ENCODE measurements at places on chromosomes 3 and 15.

DNA sequence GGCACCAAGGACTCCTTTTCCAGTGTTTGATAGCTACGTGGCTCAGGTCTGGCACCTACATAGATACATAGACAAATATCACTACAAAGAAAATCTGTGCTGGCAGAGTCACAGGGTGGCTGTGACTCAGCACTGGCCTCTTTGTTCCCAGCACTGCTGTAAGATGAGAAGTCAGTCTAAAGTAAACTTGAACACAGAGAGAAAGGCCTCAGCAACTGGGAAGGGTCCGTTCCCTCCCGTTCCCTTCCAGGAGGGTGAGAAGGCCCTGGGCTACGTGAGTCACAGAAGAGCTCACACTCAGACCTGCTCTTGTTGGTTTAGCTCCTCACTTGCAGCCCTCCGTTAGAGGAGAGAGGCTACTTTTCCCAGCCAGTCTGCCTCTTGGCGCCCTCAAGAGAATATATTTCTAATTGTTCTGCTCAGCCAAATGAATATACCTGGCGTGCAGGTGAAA is 23.1 kb downstream of the ANXA2 start:
- peak; percentile 90 for DNase-seq

- DNase-seq, result no peak
These were observed 38.2 kb downstream of the SPATA12 start for GRCh38 chr3:57098418-57099310.

GRCh38 chr3:159724627-159725026 is 264.0 kb upstream of the IL12A start:
- peak; percentile 21 for DNase-seq

GRCh38 chr3:142878649-142879300 is 10.1 kb downstream of the PCOLCE2 start:
- no peak for DNase-seq

- peak; percentile 91 for DNase-seq
These were observed at the start of gene MYO1E for GRCh38 chr15:59372352-59373211. Gene MYO1E (minus strand): TSS chr15:59372871. CDS start chr15:59372500, 371 bp downstream.

- DNase-seq, result no peak
These were observed 118.4 kb upstream of the ROBO1 start for GRCh38 chr3:79886204-79886603.

DNA sequence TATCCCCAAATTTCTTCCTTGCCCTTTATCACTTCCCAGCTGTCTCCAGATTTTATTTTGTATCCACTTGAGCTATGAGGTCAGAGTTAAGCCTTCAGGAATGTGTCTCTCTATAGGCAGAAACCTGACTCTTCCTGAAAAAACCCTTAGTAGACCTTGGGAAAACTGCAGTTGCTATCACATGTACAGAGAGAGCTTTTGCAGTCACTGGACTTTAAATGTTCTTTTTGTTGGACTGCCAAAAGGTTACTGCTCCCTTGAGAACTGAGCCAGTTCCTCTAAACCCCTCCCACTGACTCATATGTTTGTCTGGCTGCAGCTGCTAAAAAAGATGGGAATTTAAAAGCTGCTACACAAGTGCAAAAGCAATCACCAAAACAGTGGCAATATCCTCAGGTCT is 169.1 kb upstream of the CCDC54 start:
- peak; percentile 95 for DNase-seq

DNA sequence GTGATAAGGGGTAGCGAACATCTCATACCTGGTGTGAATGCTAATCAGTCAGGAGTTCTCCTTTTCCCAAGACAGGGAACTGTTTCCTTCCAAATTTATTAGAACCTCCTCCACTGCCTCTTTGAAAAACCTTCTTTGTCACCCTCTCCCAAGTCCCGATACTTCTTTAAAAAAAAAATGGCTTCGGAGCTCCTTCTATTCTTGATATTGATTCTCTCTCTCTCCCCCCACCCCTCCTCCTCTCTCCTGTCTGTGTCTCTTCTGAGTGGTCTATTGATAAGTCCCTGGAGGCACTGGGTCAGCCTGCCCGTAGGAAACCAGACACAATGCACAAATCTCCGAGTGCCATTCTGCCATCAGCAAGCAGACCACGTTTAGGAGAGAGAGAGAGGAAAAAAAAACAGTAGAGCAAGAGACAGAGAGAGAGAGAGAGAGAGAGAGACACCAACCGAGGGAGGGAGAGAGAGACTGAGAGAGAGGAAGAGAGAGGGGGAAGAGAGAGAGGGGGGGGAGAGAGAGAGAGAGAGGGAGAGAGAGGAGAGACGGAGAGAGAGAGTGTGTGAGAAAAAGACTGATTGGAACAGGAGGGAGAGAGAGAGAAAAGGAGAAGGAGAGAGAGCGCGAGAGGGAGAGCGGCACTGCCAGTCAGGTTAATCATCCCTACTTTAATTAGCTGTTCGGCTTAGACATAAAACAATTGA is 160.9 kb downstream of the TIGIT start:
- DNase-seq, result no peak

GRCh38 chr3:124282751-124283651 is 291.1 kb upstream of the ROPN1 start:
- peak; percentile 70 for DNase-seq

DNA sequence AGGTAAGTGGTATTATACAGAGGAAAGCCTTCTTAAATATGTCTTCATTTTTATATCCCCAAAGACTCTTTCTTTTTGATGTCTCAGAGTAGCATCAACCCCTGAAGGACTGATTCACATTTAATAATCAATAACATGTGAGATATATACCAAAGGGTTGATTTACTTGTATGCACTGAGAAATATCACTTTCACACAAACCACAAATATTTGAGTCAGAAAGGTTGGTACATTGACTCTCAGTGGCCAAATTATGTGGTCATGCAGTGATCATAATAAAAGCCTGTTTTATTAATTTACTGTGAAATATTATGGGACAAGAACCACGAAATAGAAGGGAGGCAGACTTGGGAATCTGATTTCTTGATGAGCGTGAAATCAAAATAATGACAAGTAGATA is 329.0 kb downstream of the GBE1 start:
- DNase-seq, result no peak

GRCh38 chr3:195103623-195104022 is 167.3 kb downstream of the XXYLT1 start:
- DNase-seq, result no peak

- no peak for DNase-seq
These were observed 1539.9 kb downstream of the SI start for GRCh38 chr3:163538387-163538786.

- peak; percentile 96 for DNase-seq
These were observed 30.9 kb downstream of the DAG1 start for GRCh38 chr3:49500732-49501609.

GRCh38 chr15:88323976-88324740 is 67.6 kb upstream of the NTRK3 start:
- peak; percentile 18 for DNase-seq

- DNase-seq, result no peak
These were observed 68.6 kb downstream of the CDC25A start for GRCh38 chr3:48119505-48120193.

GRCh38 chr15:71755092-71755970 is 55.0 kb upstream of the NR2E3 start:
- no peak for DNase-seq

DNA sequence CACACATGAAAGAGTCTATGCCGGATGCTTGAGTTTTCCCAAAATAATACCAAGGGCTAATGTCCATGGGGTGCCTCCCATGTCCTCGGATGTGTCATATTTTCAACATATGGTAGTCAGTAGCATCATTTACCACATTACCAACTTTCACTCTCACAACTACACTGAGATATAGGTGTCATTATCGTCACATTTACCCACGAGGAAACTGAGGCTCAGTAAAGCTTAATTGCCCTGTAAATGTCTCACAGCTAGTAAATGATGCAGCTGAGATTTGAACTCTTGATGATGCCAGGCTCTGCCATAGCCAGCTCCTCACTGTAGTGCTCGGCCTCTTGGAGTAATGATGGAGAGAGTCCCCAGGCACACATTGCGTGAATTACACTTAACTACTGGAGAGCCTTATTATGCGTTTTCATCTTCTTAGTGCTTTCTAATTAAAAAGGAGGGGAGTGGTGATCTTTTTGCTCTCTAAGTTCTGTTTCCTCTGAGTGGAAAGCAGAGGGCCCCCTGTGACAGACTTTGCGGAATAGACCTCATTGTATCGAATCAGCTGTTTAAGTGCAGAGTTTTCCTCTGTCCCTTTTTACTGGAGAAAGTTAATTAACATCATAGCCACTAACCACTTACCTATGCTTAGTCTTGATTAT is 142.0 kb upstream of the SLCO3A1 start:
- no peak for DNase-seq

- no peak for DNase-seq
These were observed 7.3 kb downstream of the GRIP2 start for GRCh38 chr3:14532691-14533456.

GRCh38 chr3:127028781-127029657 is 46.1 kb downstream of the PLXNA1 start:
- DNase-seq, result no peak

DNA sequence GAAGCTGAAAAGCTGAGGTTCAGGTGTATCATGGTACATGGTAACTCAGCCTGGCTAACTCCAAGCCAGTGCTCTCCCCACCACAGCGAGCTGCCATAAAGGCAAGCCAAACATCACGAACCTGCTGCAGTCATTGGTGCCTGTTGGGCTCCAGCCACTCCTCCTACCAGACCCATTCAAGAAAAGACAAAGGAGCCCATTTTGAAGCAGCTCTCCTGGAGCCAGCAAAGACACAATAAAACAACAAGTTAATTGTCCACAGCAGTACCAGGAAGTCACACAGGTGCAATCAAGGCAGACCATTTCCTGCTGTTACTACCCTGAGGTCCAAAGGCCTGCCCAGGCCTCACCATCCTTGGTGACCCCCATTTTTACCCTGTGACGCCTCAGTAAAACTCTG is 77.6 kb downstream of the DAPK2 start:
- DNase-seq, result no peak

GRCh38 chr3:49378249-49378895 is 20.2 kb upstream of the GPX1 start:
- peak; percentile 71 for DNase-seq

- no peak for DNase-seq
These were observed 235.0 kb downstream of the ULK4 start for GRCh38 chr3:41726891-41727290.

DNA sequence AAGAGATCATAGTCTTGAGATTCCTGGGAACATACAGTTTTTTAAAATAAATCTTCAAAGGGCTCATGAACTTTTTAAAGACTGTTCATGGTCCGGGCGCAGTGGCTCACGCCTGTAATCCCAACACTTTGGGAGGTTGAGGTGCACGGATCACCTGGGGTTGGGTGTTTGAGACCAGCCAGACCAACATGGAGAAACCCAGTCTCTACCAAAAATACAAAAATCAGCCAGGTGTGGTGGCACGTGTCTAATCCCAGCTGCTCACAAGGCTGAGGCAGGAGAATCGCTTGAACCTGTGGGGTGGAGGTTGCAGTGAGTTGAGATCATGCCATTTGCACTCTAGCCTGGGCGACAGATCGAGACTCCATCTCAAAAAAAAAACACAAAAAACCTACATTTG is 41.4 kb upstream of the EIF3J start:
- no peak for DNase-seq

- no peak for DNase-seq
These were observed 148 bp downstream of the RBMS3 start for GRCh38 chr3:29281094-29281343.

DNA sequence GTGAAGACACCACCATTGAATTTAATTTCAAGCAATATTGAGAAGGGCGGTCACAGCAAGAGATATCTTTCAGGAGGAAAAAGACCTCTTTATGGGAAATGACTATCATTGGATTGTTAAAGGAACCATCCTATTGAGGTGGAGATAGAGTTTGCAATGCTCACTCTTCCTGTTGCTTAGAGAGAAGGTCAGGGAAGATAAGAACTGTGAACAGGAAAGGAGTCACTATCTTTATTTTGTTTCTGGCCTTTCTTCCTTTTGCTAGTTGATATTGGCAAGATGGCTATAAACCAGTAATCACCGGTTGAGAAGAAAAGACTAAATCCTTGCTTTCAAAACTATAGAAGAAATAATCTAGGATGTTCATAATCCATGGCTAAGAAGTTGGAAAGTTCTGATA is 112.1 kb upstream of the TMEM108 start:
- DNase-seq, result no peak

- no peak for DNase-seq
These were observed 32.6 kb upstream of the SPTBN5 start for GRCh38 chr15:41926185-41927056.

DNA sequence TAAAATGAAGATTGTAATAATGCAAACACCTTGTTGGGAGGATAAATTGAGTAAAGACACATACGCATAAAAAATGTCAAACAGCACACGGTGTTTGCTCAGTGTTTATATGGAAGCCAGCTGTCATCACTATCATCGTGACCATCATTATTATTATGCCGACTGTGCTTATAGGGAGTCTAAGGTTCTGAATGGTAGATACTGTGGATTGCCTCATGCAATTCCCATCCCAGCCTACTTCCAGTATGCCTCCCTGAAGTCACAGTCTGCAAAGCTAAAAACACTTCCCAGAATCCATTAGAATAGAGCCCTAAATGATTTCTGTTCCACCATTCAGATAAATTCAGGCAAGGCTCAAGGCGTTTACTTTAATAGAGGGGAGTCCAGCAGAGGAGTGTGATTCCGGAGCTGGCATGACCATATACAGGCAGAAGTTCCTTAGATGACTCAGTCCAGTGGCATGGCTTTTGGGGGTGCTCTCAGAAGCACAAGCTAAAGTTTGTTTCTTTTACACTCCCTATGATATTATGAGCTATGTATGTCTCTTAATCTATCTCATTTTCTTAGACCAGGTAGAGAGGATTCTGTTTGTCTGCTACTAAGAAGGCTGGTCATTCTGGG is 148.7 kb downstream of the MEX3B start:
- peak; percentile 10 for DNase-seq

Data from AG09309 (cell line).